ENCODE measurements at places on chromosomes 5 and 9. TPM values are rescaled to one million over a fixed set of nuclear protein-coding genes. Genes with fewer than 3 reads are reported as not detected.
A peak's percentile ranks its signal among the peaks of the same experiment; 100 is the strongest.

- DNase-seq, result no peak
Measured at GRCh38 chr5:84249918-84250630, 134.6 kb downstream of the EDIL3 start.

DNA sequence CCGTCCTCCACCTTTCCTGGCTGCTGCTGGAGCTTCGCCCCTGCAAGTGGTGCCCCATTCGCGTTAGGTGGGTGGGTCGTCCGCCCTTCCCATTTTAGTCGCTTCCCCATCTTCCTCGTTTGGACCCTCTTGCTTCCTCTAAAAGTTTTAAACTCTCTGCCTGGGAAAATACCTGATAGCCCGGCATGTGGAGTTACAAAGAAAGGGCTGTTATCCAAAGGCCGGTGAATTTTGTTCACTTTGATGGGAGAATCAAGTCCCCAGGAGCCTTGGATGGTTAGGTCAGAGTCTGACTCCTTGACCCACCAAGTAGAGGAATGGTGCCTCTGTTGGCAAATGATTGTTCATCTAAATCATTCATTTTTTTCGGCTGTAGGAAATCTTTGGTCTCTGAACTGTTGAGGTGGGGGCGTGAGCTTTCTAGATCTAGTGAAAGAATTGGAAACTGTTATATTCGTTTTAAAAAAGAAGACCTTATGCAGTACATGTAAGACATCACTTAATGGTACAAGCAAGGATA is 29.5 kb upstream of the APC start:
- DNase-seq, result peak; percentile 14

GRCh38 chr5:77957-78804 is 13.8 kb upstream of the PLEKHG4B start:
- DNase-seq, result no peak

DNA sequence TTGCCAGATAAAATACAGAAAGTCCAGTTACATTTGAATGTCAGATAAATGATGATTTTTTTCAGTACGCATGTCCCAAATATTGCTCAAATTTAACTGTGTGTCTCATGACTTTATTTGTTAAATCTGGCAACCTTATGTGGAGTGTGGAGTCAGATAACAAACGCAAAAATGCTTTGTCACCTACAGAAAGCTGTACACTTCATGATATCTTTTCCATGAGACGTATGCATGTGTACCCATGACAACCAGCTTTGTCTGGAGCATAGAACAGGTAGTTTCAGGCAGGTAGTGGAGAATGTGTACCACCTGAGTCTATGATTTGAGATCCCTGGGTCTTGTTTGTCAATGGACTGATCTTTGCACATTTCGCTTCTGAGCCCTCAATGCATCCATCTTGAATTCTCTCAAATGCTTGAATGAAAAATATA is 105.5 kb upstream of the CPEB4 start:
- no peak for DNase-seq

GRCh38 chr9:68416936-68417564 is 60.6 kb downstream of the PGM5 start:
- peak; percentile 2 for DNase-seq

- no peak for DNase-seq
Measured at GRCh38 chr9:127780126-127780885, 1.8 kb upstream of the SH2D3C start.

- DNase-seq, result no peak
Measured at GRCh38 chr5:72147569-72147968, 40.3 kb downstream of the MAP1B start.

DNA sequence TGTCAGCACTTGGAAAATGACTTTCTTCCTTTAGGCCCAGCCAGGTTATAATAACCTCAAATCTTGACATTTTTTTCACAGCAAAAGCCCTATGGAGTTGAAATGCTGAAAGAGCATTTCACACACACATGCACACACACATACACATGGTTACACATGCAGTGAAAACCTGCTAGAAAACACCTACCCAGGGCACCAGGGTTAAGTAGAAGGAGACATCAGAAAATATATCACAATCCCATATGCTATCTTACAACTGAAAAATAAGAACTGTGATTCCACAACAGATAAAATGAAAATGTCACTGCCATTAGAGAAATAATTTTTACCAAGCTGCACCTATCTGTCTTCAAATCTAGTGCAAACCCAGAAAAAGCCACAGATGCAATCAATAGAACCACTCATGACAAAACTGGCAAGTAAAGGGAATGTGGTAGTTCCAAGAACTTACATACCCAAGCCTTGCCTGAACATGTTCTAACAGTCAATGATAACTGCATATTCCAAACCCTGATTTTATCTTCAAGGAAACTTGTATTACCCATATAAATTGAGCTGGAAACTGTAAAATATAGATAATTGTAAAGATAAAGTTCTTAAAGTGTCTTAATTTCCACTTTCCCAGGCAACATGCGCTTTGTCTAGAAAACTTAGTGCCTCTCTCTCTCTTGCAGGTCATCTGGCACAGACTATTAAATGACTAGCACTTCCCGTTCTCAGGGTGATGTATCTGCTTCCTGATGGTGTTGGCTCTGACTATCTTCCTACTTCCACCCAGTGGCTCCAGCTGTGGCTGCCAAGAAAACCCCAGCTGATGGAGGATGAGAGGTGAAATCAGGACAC is 250.2 kb upstream of the PTGER4 start:
- peak; percentile 80 for DNase-seq

- no peak for DNase-seq
Measured at GRCh38 chr9:22204240-22204639, 195.1 kb upstream of the CDKN2B start.

GRCh38 chr9:8958358-8958757 is 1158.8 kb upstream of the DMAC1 start:
- no peak for DNase-seq

- DNase-seq, result no peak
Measured at GRCh38 chr9:112049811-112050516, 125.1 kb downstream of the SUSD1 start.

DNA sequence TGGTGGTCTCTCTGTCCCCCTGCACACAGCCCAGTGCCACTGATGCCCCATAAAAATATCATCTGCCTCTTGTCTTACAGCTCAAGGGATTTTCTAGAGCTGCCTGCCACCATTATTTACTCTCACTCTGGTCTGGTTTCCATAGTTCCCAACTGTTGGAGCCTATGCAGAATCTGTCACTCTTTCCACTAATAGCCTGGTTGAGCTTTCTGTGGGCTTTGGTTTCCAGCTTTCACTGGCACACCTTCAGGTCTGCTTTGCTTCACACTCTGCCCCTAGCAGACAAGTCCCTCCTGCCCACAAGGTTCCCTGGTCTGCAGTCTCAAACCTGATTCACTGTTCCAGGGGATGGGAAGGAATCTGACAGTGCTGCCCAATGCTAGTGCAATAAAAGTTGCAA is 103.0 kb upstream of the FTMT start:
- DNase-seq, result no peak

DNA sequence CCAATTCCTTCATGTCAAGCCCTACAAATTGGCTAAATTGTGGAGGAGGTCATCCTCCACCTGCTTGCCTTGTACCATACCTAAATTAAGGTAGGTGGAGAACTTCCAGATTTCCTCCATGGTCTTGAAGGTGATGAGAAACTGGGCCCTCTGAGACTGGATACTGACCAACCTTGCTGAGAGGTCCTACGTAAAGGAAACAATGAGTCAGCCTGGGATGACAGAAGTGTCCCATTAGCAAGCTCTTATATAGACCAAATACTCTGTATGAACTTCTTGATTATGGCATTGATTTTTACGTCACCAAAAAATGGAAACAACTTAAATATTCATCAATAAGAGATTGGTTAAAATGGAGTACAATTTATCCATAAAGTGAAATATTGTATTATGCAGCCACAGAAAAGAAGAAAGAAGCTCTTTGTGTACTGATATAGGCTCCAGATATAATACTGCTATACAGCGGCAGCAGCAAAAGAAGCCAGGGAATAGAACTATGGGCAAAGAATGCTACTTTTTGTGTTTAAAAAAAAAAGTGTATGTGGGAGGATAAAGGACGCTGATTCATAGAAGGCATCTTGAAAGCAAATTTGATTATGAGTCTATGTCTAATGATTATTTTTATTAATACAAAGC is 18.3 kb downstream of the SH3TC2 start:
- DNase-seq, result no peak

GRCh38 chr9:128702949-128703615 is 779 bp downstream of the PKN3 start:
- DNase-seq, result no peak

GRCh38 chr5:77560677-77561263 is 68.7 kb upstream of the WDR41 start:
- DNase-seq, result peak; percentile 34

DNA sequence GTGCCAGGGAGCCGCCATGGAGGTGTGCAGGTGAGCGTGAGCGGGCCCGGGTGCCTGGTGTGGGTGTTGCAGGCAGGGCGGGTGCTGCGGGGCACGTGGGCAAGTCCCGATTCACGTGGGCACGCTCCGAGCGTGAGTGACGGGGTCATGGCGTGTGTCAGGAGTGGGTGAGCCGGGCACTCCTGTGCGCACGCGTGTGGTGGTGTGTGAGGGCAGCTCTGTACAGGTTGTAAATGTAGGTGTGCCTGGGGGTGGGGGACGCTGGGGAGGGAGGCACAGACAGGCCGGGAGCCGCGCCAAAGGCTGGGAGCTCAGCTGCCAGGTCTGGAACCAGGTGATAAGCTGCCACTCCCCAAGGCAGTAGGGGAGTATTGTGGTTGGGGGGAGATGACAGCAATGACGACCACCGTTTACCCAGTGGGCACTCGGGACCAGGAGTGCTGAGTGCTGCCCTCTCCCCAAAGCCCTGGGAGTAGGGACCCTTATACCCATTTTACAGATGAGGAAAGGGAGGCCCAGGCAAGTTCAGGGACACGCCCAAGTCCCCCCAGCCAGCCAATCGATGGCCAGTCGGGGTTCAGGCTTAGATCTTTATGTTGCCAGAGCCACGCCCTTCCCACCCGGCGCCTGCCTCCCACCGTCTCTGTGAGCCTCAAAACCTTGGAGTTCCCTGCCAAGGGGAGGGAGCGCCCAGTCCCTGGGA is 9.6 kb downstream of the NCS1 start:
- DNase-seq, result no peak

IL7R gene
- 1.6 TPM for total RNA-seq

COL15A1 gene
- 0.50 TPM for total RNA-seq

SLIT3 gene
- 14.7 TPM for total RNA-seq

EQTN gene
- total RNA-seq, result not detected

FBP2 gene
- not detected for total RNA-seq

SPINK5 gene
- total RNA-seq, result 0.40 TPM

TTC23L gene
- not detected for total RNA-seq
